Stimulated activated CD4-positive, alpha-beta T cell treated with anti-CD3 and anti-CD28 coated beads, TNF-alpha, amount 100 ng/mL, for 48 hours (primary cell): ENCODE measurements at places on chromosomes 4 and X.

DNA sequence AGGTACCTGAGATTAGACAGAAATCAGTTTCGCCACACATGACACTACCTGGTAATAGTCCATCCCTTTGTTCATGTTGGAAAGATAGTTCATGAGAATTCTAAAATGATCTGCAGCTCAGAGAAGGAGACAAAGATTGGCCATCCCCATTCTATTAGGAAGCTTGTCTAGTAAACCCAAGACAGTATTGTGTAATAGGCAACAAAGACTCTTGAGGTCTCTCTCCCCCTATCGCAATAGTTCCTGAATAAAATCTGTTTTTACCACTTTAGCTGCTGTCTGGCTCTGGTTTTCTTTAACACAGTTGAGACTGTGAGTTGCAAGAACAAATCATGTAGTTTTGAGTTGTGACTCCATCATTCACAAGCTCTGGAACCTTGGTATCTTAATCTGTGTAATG, 14.8 kb upstream of the BBS7 start:
- DNase-seq: no peak

GRCh38 chr4:185997296-185997695, 71.7 kb upstream of the TLR3 start:
- no peak for DNase-seq

GRCh38 chr4:152169683-152170082, 366.2 kb downstream of the FBXW7 start:
- DNase-seq: no peak

DNA sequence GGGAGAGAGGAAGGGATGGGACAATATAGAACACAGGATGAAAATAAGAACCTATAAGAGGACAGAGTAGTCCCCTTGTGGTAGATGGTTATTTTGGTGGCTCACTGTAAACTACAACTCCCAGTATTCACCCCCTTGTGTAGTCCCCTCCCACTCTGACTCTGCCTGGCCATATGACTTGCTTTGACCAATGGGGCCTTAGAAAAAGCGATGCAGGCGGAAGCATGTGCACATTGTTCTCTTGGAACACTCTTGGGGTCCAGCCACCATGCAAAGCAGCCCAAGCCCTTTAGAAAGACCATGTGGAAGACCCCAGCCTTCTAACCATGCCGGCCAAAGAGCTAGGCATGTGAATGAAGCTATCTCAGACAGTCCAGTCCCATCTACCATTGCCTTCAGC, 415.0 kb downstream of the BCOR start:
- DNase-seq: no peak

- DNase-seq: no peak
These were observed 312.2 kb downstream of the ARHGAP24 start for GRCh38 chr4:85787133-85787532.

DNA sequence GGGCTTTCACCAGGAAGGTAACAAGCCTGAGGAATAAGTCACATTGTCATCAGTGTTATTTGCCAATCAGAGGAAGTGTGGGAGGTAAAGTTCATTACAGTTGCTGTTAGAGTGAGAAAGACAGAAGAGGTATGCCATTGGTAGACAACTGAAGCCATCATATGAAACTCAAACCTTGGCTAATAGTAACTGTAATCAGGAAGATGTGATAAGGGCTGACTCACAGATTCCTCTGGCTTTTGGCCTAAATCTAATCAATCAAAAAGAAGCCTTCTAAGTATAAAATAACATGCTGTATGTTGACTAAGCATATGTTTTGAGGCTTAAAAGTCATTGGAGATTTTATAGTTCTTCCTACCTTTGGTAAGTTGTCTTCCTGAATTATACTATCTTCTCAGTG, 242.8 kb downstream of the PCDH7 start:
- DNase-seq: no peak

- no peak for DNase-seq
These were observed 315.0 kb downstream of the AFF2 start for GRCh38 chrX:148815218-148815961.

DNA sequence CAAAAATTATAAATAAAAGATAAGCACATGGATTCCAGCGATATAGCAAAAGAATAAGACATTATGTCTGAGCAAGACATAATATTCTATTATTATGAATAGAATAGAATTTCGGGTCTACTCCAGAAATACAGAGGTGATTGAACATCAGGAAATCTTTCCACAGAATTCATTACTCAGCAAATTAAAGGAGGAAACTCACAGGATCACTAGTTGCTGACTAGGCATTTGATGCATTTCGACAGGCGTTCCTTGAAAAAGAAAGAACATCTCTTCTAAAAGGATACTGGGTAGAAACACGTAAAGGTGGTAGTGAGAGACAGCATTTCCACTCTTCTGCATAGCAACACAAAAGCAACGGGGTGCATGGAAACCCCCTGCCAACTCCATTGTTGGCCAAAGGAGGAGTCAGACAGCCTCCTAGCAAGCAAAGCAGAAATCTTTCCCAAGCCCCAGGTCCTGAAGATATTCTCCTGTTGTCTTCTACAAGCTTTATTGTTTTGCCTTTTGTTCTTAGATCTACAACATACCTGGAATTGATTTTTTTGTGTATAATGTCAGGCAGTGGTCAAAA, 14.3 kb upstream of the PDZD4 start:
- no peak for DNase-seq

DNA sequence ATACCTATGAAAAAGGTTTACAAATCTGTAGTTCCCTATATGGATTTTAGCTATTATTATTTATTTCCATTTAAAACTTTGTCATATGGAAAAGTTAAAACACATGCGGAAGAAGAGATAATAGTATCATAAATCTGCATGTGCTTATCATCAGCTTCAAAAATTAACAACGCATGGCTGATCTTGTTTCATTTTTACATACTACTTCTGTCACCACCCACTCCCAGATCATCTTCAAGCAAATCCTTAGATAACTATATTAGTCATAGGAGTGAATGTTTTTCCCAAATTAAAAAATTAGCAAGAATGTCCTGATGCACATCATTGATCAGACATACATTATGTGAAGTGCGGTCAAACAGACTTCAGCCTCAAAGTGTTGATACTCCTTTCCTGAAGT, 24.6 kb upstream of the MOB1B start:
- no peak for DNase-seq

- no peak for DNase-seq
These were observed 145.5 kb downstream of the TSPAN5 start for GRCh38 chr4:98512918-98513317.

GRCh38 chrX:80602036-80602860, 182.0 kb downstream of the TENT5D start:
- no peak for DNase-seq

DNA sequence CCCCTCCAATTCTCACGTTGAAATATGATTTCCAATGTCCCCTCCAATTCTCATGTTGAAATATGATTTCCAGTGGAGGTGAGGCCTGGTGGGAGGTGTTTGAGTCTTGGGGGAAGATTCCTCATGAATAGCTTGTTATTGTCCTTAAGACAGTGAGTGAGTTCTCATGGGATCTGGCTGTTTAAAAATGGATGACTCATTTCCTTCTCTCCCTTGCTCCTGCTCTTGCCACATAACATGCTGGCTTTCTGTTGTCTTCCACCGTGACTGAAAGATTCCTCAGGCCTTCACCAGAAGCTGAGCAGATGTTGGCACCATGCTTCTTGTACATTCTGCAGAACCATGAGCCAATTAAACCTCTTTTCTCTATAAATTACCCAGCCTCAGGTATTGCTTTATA, 346.8 kb upstream of the TECRL start:
- no peak for DNase-seq

GRCh38 chr4:8847331-8847730, 24.3 kb downstream of the HMX1 start:
- no peak for DNase-seq

GRCh38 chrX:44291468-44292092, 51.9 kb downstream of the EFHC2 start:
- DNase-seq: no peak
